GM20000 (cell line): ENCODE measurements at places on chromosomes 12 and 14.

DNA sequence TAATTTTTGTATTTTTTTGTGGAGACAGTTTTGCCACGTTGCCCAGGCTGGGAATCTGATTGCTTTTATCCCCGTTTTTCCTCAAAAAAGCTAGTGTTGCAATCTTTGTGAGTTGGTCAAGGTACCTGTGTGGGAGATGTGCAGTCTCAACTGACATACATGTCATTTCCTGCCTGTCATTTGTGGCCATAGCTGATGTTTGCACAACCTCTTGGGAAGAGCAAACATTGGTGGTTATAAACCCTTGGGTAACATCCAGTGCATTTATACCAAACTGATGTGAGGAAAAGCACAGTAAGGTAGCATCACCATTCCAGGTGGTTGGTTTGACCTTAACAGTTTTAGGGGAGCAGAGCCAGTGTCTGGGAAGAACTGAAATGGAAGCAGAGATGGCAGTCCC is 54.7 kb downstream of the ATG14 start:
- no peak for DNase-seq

- DNase-seq: no peak
Measured at GRCh38 chr12:56679883-56680575, 8.1 kb downstream of the PTGES3 start.

GRCh38 chr12:93237235-93237915 is 140.3 kb upstream of the NUDT4 start:
- no peak for DNase-seq

- DNase-seq: no peak
Measured at GRCh38 chr14:63862163-63862562, 9.4 kb downstream of the SYNE2 start.

- DNase-seq: no peak
Measured at GRCh38 chr12:119369907-119370546, 35.5 kb downstream of the CCDC60 start.

GRCh38 chr14:93751946-93752655 is 36.2 kb downstream of the PRIMA1 start:
- no peak for DNase-seq

- DNase-seq: no peak
Measured at GRCh38 chr14:77892381-77892871, 92.5 kb downstream of the ADCK1 start.

DNA sequence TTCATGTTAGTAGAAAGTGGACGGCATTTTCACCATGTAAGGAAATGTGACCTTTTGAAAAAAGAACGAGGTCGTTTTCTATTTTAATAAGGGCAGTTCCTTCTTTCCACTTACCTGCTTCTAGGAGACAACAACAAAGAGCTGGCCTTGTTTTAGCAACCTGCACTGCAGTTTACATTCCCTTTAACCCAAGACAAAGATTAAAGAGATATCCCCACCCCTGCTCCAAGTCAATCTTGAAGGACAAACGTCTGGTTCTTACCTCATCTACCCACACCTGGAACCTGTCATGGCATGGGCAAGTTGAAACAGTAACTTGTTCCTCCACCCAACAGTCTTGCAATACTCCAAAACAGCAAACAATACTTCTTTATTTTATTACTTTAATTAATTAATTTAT is 32.7 kb downstream of the ZCCHC8 start:
- no peak for DNase-seq

GRCh38 chr14:97177016-97177415 is 379.8 kb downstream of the VRK1 start:
- no peak for DNase-seq
